K562 (cell line): ENCODE measurements at places on chromosomes 6 and 20.
A peak's percentile ranks its signal among the peaks of the same experiment; 100 is the strongest.

DNA sequence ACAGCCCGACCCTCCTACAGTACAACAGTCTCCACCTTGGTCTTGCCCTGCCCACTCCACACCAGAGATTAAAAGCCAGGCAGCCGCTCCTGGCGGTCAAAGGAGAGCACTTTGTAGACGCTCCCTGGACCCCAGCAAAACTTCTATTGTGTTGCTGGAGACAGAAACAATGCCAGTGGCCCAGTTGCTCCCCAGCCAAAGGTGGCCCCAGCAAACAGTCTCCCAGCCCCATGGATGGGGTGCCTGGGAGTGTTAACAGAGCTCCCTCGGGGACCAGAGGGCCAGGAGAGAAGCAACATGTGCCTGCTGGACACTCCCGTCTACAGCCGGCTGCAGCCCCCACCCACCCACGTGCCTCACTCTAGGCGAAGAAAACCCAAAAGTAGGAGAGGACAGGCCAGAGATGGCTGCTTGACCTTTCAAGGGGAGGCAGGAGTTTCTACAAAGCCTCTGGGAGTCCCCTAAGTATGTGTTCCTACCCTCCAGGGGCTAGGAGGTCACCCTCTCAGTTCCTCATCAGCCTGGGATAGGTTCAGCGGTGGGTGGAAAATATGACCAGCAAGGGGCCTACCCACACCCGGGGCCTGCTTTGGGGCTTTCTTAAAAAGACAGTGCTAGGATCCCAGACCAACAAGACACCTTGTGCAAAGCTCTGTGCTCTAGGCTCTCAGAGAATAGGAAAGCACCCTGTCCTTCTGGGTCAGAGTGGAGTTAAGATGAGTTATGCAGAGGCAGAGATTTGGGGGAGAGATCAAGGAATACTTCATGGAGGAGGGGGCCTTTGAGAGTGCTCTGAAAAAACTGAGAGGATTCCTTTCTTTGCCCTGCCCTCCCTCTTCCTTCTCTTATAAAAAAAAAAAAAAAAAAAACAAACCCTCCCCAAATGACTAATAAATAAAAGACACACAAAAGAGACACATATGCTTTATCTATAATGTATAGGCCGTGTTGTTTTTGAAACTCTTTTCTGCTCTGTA, 19.0 kb upstream of the PREX1 start:
- peak; percentile 26 for DNase-seq

GRCh38 chr6:12578097-12578496, 138.5 kb upstream of the PHACTR1 start:
- DNase-seq = no peak

GRCh38 chr6:137258170-137258569, 39.0 kb upstream of the IFNGR1 start:
- no peak for DNase-seq

GRCh38 chr6:104990085-104990484, 33.2 kb downstream of the LIN28B start:
- DNase-seq = no peak
